DMS153 (cell line): ENCODE measurements at places on chromosomes 11 and 22.
A peak's percentile ranks its signal among the peaks of the same experiment; 100 is the strongest.

DNA sequence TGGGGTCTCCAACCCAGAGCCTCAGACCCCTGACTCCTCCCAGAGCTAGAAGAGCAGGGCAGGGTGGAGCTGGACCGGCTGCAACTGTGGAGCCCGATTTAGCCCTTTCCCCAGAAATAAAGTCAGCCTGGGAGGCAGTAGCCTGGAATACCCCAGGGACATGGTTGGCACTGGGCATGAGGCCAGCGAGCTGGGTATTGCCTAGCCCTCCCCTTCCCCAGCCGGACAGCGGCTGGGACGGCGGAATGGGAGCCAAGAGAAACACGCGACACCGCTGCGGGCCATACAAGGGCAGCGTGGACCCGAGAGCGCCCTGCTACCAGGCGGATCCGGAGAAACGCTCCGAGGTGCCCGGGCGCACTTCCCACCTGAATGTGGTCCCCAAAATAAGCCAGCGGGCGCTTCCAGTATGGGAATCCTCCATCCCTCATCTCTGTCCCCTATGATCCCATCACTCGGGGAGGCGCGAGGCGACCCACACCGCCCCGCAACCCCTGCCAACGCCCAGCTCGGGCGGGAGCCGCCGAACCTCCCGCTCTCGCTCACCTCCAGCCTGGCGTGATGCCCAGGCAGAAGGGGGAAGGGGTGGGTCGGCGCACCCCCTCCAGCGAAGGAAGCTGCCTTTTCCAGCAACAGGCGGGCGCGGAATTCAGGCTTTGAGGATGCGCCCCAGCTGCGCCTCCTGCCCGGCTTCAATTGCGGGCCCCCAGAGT is 758 bp downstream of the MCAM start:
- peak; percentile 41 for DNase-seq

- peak; percentile 76 for DNase-seq
These were observed 104.0 kb downstream of the FAR1 start for GRCh38 chr11:13772223-13773046.

DNA sequence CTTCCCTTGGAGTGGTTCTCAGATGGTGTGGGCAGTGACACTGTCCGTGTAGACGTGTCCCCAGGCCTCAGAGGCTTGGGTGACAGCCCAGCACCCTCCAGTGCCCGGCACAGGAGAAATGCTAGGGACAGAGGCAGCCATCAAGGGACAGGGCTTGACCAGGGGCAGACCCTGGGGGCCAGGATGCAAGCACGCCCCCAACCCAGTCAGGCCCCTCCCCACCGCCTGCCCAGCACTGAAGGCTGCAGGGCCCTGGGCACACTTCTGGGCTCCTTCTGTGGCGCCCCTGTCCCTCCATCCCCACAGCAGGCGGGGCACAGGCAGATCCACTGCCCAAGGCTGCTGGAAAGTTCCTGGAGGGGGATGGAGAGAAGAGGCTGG is 11.1 kb downstream of the IGF2 start:
- DNase-seq = no peak

DNA sequence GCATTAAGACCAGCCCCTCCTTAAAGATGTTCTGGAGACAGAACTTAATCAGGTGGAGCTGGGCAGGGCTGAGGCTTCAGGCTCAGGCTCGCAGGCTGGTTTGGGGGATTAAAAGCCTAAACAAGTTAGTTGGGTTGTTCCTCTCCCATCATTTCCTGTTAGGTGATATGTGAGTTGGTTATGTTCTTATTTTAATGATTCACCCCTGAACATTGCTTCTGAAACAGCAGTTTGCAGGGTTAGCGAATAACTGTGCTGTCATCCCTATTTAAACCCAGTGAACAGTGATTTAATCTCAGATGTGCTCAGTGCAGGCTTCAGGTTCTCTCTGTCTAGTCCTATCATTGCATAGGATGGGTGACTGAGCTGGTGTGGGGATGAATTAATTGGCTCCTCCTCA is 47.4 kb upstream of the BIRC3 start:
- DNase-seq = no peak

DNA sequence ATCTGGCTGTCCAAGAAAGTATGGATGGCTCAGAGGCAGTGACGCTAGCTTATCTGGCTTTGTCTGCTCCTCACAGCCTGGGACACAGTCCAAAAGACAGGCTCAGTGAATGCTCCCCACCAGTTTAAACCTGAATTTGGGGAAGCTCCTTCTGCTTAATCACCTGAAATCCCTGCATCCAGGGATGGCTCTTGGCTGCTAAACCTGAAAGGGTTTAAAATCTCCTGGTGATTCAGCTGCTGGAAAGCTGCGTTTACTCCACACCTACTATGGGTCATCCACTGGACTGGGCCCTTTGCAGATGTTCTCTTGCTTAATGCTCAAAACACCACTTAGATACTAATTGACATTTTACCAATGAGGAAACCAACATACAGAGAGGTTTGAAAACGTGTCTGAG is 302.0 kb upstream of the NARS2 start:
- no peak for DNase-seq
